ENCODE measurements at places on chromosomes 13 and 19.

- no peak for DNase-seq
Measured at GRCh38 chr19:51127755-51128154, 3.0 kb downstream of the SIGLEC9 start.

DNA sequence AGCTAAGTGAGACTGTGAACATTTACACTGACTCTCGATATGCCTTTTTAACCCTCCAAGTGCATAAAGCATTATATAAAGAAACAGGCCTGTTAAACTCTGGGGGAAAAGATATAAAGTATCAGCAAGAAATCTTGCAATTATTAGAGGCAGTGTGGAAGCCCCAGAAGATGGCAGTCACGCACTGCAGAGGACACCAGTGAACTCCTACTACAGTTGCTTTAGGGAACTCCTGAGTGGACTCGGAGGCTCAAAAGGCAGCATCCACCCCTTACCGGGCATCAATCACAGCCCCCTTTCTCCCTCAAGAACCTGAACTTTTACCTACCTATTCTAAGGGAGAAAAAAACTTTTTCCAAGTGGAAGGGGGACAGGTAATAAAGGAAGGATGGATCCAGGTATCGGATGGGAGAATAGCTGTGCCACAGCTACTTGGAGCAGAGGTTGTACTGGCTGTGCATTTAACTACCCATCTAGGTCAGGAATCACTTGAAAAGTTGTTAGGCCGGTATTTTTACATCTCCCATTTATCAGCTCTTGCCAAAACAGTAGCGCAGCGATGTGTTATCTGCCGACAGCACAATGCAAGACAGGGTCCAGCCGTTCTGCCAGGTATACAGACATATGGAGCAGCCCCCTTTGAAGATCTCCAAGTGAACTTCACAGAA is 80.1 kb downstream of the ZNF486 start:
- peak; percentile 42 for DNase-seq

DNA sequence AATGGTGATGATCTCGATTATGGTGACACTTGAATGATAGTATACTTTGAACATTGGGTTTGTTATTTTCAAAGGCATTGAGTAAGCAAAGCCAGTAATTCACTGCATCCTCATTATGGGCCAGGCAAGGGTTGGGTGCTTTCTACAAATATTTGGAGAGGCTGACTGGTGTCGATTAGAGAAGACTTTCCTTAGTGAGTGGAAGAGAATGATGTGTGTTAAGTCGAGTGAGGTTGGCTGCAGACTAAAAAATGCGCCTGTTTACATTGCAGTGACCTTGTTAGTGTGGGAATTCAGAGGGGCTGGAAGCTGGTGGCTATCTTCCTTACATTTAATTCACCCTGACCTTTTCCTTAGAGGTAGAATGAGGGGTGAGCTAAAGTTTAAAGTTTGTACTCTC is 22.4 kb upstream of the RNF113B start:
- no peak for DNase-seq

DNA sequence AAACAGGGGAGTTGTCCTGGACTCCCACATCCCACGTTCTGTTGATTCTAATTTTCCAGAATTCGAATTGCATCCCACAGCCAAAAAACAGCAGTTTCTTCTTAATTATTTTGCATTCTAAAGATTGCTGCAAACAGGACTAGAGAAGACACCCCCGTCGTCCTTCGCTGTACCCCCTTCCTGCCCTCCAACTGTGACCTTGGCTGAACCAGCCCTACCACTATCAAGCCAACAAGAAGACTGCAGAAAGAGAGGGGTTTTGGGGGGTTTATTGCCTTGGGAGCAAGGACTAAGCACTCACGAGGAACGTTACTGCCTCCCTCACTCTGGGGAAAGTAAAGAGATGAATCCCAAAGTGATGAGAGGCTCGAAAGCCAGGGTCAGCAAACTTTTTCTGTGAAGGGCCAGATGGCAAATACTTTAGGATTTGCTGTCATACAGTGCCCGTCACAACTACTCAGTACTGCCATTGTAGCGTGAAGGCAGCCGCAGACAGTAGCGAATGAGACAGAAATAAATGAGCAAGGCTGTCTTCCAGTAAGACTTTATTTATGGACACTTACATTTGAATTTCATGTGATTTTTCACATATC is 32.5 kb upstream of the KATNAL1 start:
- DNase-seq = no peak

DNA sequence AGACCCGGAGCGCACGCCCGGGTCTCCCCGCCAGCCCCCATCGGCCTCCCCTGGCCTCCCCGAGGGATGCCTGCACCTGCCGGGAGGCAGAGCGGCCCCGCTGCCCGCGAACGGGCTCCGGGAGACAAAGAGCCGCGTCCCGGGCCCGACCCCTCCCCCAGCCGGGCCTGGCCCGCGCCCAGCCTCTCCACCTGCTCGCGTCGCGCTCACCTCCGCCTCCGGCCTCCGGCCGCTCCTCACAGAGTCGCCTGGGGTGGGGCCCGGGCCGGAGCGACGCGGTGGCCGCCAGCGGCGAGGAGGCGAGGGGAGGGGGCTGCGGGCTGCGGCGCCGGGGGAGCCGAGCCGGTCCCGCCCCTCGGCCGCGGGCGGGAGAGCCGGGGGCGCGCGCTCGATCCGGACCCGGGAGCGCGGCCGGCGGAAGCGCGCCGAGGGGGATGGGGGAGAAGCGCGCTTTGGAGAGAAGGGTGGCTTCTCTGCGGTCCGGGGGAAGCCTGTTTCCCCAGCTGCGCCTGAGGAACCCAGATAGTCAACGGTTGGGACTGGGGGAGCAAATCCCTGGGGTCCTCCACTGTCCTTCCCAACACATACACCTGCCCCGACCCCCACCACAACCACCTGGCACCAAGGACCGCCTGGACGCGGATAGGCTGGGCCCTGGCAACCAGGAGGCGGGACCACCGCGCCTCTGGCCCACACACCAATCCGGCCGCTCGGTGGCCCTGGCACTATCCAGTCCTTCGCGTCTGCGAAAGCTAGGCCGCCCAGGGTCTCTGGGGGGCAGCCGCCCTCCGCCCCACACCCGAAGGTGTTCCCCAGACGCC is at the start of gene PRR36:
Gene PRR36, minus strand, starts transcription at position 315 of the 821 bp plus-strand sequence. CDS start 701 bp downstream, outside the sequence.
- DNase-seq = no peak

GRCh38 chr19:54518844-54519243 is 16.2 kb downstream of the LAIR2 start:
- no peak for DNase-seq

- peak; percentile 90 for DNase-seq
Measured at GRCh38 chr19:44746946-44747738, 1.4 kb upstream of the BCL3 start.

GRCh38 chr13:19881641-19882040 is 18.2 kb upstream of the ZMYM5 start:
- DNase-seq = no peak

DNA sequence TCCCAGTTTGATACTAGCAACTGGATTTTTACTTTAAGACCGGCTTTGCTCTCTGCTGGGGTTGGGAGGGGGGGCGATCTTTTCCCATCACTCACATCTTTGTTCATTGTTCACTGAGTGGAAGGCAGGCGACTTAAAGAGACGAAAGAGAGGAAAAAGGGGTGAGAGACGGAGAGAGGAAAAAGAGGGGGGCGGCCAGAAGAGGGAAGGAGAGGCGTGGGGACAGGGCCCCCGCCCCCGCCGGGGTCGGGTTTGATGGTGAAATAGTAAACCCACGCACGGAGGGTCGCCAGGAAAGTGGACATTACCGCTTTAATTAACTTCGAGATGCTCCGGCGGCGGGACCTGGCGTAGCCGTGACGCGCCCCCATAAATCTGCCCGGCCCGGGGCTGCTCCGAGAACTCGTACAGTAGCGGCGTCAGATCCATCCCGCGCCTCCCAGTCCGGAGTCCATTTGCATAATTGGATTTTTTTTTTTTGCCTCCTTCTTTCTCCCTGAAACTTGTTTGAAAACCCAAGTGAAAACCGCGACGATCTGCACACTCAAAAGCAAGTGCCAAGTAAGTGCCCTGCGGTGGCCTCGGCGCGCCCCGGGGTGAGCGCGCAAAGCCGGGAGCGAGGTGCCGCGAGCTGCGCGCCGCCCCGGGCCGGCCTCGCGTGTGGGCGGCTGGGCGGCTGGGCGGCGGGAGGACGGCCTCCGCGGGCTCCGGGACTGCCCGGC is 143.9 kb upstream of the ZNF536 start:
- no peak for DNase-seq

DNA sequence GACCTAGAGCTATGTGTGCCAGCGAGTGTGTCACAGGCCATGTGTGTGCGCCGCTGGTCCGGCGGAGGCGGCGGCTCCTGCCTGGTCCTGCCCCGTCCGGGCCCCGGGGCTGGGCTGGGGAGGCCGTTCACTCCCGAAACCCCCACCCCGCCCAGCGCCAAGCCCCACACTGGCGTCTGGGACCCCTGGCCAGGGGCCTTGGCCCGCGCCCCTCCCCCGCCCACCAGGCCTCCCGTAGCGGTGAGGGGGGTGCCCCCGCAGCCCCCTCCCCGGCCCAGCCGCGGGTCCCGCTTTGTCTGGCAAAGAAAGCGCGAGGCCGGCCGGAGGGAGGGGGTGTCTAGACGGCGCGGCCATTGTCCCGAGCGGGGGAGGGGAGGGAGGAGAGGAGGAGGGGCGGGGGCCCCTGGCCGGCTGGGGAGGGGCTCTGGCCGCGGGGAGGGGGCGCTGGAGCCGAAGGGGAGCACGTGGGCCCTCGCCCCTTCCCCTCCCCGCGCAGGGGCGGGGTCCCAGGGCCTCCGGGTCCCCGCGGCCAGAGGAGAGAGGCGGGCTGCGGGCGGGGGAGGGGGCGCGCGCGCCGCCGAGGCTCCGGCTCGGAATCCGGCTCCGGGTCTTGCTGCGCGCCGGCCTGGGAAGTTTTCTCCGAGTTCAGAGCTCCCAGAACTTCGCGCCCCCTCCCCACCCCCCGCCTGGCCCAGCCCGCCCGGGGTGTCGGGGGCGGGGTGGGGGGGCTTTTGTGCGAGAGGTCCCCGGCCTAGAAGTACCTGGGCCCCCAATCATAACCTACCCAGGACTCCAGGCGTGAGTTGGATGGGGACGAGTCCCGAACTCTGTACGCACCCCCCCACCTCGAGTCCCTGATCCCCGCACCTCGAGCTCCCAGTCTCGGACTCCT is 888 bp downstream of the NOTCH3 start:
- DNase-seq = no peak

DNA sequence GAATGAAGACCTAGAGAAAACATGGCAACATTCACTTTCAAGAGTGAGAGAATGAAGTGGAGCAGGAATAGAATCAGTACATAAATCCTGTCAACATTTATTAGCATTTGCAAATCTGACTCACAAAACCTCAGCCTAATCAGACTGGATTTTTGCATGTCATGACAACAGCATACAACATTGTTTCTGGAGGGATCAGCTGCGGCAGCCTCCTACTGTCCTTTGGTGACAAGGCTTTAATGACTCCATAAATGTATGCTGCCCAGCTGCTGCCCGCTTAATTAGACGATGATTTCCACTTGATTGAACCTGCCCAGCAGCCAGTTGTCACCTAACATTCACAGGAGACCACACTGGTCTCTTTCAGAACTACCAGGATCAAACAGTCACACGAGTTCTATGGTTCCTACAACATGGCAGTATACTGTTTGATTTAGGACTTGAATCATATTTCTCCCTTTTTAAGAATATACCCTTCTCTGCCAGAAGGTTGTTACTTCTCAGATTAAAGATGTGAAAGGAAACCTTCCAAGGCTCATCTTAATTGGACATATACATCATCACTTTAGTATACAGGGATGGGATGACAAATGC is 9.3 kb downstream of the EBPL start:
- no peak for DNase-seq

- DNase-seq = no peak
Measured at GRCh38 chr19:3499738-3500428, 591 bp downstream of the DOHH start.

DNA sequence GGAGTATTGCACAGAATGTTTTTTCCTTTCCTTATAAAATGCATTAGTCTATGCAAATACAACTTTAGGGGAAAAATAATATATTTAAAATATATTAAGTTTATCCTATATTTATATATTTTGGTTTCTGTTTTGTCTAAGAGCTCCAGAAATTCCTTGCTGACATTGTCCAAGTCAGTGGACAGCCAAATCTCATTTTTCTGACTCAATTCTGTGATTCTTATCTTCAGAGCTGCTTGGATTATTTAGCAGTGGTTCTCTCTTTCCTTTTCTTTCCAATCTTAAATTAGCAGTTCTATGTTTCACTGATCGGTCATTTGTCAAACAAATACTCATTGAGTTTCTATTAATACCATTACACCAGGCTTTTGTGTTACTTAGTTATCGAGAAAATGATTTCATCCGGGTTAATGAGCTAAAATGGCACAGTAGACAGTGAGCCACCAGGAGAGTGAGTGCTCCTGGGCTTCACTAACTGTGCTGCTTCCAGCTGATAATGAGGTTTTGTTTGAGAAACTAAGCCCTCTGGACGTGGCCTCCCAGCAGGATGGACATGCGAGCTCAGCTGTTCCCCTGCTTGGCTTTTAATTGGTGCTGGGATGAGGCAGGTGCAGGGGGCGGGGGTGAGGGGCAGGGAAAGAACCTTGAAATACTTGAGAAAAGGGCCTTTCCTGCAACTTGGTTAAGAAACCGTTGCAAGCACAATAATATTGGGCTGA is 44.0 kb downstream of the ATP11A start:
- DNase-seq = no peak

DNA sequence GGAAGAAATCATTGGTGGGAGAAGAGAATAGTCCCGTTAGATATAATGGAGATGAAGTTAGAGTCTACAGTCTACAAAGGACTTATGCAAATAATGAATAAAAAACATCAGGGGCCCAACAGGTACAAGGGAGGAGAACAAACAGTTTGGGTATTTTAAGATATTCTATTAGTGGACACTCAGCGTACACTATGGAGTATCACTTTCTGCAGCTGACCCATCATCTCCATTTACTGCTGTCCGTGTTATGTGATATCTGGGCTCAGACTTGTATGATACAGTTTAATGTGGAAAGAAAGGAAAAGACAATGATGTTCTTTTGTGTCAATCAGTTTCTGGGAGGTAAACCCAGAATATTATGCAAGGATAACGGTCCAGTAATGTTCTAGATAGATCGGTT is 126.2 kb downstream of the RAB20 start:
- DNase-seq = no peak

GRCh38 chr13:46176756-46177155 is 5.2 kb downstream of the LCP1 start:
- no peak for DNase-seq

Measured in activated CD4-positive, alpha-beta T cell treated with anti-CD3 and anti-CD28 coated beads, Interleukin-2, amount 50 U/mL, for 1 hour (primary cell).